ENCODE measurements at places on chromosomes 11 and 22.

DNA sequence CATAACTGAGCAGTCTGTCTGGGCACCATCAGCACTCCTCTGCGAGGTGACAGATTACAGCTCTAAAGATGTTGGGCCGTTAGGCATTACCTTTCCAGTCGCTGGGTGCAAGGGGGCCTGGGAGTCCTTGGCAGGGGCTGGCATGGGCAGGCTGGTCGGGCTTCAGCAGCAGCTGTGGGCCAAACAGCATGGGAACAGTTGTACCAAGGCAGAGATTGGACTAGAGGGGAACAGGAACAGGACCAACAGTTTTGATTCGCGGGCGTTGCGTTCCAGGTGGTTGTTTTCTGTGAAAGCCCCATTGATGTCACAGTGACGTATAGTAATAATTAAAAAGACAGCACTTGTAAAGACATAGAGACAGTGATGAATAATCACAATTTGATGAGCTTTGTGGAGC lies 25.8 kb upstream of the B3GAT1 start:
- ATAC-seq, result no peak

- no peak for ATAC-seq
Observed at GRCh38 chr11:7501894-7502293, 11.9 kb upstream of the PPFIBP2 start.

DNA sequence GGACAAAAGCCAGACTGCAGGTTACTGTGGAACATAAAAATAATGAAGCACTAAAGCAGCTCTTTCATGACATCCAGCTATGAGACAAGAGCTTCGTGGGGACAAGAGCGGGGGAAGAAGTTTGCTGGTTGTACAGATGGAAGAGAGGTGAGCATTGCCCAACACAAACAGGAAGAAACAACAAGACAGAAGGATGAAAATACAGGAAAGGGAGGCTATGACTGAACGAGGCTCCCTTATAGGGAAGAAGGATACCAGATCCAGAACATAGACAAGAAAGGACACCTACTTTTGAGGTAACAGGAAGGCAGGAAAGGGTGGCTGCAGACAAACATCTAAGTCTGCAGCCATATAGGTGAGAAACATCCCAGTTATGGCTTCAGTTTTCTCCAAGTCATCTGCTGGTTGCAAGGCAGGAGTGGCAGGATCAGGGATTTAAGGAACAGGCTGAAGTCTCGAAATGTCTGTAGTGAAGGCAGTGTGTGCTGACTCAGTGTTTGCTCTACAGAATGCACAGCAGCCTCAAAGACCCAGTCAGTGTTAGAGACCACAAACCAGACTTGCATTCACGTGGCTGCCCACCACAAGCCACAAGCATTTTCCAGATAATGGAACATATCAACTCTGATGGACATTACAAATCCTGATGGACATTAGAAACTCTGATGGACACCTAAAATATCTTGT lies 1.9 kb downstream of the CLTCL1 start:
- no peak for ATAC-seq

DNA sequence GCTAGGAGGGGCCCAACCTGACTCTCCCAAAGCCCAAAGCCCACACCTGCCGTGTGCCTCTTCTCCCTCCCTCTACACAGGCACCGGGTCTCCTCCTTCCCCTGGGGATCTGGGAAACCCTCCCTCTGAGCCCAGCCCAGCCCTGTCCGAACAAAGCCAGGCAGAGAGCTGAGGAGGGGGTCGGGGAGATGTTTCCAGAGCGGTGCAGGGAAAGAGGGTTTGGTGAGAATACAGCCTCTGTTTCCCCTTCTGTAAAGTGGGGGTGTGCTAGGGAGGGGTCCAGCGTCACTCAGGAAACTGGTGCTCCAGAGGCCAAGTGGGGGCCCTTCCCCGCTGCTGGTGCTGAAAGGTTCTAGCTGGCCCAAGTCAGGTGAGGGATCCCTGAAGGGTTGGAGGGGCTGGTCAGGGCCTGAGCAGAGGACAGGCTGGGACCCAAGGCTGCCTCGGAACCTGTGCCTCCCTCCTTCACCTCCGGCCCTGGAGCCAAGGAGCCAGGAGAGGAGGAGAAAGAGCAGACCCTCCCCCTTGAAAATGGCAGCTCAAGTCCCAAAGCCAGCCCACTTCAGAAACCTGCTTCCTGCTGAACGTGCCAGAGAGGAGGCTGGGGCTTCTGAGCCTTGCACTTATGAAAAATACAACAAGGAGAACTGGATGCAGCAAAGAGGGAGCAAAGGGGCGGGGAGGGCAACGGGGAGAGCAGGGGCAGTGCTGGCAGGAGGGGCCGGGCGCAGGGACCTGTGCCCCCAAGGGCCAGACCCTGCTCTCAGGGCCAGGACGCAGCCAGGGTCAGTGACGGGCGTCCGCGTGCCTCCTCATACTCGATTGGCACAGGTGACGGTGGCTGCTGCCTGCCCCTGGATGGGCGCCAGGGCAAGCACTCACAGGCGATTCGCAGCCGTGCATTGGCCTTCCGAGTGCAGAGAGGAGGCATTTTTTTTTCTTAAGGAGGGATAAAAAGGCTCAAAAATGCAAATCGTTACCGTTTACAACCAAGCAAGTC lies 43.2 kb downstream of the MACROD1 start:
- ATAC-seq, result peak; percentile 38

DNA sequence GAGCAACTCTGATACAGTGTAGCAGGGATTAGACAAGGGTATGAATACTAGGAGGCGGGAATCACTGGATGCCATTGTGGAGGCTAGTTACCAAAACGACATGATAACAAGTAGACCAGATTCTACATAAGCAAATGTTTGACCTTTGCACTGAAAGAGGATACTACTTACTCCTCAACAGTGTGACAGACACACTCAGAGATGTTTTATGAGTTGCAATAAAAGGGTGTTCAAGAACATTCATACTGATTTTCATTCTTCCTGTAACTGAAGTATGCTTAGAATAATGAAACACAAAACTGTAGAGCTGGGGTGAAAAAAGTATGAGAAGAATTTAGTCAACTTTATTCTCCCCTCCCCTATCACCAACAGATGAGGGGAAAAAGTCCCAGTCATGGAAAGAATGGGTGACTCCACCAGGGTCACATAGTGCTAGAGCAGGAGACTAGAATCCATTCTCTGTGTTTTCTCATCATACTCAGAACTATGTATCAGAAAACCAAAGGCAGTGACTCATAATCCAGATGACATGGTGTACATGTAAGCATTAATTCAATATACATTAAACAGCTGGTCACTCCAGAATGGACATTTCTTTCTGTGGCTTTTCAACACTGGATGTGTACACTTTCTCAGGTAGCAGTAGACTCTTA lies 32.8 kb downstream of the ARHGAP20 start:
- no peak for ATAC-seq
